EH (cell line): ENCODE measurements at places on chromosomes 3 and 15.

DNA sequence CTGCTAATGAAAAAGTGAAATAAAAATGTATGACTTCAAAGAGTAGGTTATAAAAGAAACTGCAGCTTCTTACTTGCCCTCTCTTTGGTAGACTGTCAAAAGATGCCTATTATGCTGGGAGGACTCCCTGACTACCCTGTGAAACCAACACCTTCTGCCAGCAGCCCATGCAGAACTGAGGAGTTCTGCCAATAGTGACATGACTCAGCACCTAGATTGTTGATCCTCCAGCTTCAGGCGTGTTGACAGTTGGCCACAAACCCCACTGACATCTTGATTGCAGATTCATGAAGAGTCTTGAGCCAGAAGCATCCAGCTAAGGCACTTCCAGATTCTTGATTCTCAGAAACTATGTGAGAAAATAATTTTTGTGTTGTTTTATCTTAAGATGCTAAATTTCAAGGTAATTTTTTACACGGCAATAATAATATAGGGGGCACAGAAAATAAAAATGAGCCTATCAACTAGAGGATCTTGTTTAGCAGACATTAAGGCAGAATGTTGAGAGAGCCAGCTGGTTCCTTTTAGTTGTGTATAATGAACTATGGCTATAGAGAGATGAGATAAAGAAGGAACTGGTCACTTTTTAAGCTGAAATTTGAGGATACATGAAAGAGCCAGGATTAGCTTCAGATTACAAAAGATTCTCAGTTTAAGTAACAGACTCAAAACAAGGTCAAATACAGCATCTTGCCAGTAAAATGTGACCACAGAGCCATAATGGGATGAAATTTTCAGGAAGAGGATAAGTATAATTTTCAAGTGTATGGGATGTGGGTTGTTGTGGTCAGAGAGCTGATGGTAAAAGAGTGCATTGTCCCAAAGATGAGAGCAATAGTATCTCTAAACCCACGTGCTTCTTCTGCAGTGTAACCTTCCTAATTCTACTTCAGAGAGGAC is 588.7 kb upstream of the CBLB start:
- DNase-seq, result peak; percentile 91

- no peak for DNase-seq
These were observed 218.1 kb downstream of the CLSTN2 start for GRCh38 chr3:140152851-140153639.

GRCh38 chr15:70560617-70561328 is 202.6 kb downstream of the UACA start:
- DNase-seq, result no peak

DNA sequence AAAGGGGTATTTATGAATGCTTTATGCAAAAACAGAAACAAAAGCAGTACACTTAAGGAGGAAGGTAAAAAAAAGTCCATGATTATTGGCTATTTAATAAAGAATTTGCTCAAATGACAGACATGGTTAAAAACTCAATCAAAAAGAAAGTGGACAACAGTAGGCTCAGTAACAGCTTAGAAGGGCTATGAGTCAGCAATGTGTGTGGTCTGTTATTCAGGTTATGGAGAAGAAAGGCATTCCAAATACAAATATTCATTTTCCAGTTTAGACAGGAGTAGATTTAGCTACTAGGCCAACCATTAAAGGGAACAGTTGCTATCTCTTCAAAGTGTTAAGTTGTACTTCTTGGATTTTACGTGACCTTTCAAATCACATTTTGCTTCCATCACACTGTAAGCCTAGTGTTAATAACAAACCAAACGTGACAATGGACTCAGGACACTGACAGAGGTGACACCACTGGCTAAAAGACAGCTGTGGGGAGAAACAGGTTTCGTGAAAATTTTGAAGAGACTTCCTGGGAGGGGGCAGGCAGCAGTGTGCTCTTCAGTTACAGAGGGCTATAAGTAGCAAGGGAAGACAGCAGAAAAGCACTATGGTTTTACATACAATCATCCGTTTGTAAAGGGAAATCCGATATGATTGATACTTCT is 41.7 kb upstream of the MYO5C start:
- DNase-seq, result peak; percentile 76

- no peak for DNase-seq
These were observed 99.8 kb upstream of the BFSP2 start for GRCh38 chr3:133300102-133300501.

DNA sequence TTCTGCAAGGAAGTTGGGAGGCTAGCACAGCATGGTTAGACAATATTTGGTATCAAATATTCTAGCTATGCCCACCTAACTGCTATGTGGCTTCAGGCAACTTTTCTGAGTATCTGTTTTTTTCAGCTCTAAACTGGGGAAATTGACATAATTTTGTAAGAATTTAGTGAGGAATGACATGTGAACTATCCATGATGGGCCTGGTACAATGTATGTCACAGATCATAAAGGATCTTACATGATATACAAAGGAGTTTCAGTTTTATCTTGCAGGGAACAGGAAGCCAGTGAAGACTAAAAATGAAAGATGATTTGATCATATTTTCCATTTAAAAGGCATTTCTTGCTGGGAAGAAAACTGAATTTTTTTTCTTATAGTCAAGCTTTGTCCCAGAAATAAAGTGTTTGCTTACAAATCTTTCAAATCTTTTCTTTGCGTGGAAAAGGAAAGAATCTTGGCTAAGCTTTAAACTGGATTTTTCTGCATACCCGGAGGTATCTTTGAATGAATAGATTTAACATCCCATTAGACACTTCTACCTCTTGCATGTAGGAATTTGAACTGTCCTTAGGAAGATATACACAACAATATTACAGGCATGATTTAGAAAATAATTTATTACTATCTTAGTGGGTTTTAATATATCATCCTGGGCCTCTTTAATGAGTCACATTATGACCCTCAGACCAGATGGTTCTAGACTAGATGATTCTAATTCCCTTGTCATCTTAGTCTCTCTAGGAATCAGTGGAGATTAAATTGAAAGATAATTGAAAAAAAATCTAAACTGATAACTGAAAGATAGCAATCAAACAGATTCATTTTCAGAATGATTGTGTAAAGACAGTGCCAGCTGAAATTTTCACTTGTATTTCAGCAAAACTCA is 436.0 kb upstream of the THBS1 start:
- DNase-seq, result no peak

- DNase-seq, result no peak
These were observed 45.4 kb upstream of the MTMR10 start for GRCh38 chr15:31036783-31037182.

DNA sequence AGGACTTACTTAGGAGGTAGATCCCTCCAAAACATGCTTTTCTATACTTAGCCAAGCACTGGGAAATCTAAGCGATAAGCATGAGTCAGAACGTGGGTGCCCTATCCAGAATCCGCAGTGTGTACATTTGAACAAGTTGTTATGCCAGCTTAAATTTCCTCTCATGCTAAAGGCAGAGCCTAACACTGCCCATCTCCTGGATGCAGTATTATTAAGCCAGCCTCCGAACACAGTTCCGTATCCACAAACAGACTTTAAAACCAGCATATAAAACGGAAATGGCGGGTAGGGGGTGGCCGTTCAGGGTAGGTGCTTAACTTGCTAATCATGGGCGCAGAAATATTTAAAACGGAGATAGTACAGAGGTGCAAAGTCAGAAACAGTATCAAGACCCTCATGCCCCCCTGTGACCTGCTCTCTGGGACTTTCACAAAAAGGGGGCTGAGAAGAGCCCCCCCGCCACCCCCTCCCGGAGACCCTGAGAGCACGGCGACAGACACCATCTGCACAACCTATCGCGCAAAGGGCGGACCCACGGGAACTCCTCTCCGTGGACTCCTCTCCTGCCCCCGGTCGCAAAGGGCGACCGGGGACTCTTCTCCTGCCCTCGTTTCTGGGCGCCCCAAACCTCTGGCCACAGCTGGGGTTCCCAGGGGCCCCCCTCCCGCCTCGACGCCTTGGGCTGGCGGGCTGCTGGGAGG is 889 bp upstream of the LRRIQ4 start:
- peak; percentile 81 for DNase-seq

DNA sequence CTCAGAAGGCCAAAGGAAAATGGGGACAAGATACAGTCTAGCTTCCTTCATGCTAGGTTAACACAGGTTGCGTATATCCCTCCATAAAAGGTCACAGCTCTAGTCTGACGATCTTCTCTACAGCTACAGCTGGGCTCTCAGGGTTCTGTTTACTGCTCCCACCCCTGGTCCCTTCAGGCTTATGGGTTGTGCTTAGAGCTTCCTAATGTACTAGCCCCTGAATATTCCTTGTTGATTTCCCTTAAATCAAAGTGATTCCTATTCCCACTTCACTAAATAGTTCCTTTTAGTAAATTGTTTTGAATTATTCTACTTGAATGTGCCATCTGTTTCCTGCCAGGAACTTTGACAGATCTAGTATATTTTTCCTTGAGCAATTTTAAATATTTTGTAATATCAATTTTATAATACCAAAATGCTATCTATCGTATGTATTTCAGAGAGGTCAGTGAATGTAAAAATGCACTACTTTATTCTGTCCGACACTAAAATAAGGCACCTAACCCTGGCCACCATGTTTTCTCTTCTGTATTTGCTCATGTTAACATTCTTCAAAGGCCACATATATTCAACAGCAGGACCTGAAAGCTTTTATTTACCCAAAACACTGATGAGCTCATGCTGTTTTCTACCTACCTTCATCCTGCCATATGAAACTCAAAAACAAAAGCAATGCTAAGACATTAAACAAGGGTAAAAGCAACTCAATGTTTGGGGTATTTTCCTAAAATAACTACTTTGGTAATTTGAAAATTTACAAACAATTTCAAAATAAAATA is 92.8 kb upstream of the TGFBR2 start:
- DNase-seq, result no peak

- peak; percentile 6 for DNase-seq
These were observed 1.4 kb downstream of the U2SURP start for GRCh38 chr3:143002727-143003126.

DNA sequence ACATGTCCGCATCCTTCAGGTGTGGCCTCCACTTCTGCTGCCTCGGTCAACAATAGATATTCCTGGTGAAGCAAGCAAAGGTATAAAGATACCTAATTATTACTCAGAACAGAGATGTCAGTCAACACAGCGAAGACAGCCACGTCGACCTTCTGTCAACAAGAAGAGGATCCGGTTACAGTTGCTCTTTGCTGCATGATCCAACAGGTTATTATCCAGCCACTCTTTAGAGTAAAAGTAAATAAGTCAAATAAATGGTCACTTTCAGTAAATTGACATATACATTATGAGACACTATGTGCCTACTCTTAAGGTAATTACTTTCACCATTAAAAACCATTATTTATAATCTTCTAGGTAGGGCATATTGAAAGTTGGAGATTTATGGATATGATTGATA is 356.8 kb upstream of the ATP11B start:
- no peak for DNase-seq

DNA sequence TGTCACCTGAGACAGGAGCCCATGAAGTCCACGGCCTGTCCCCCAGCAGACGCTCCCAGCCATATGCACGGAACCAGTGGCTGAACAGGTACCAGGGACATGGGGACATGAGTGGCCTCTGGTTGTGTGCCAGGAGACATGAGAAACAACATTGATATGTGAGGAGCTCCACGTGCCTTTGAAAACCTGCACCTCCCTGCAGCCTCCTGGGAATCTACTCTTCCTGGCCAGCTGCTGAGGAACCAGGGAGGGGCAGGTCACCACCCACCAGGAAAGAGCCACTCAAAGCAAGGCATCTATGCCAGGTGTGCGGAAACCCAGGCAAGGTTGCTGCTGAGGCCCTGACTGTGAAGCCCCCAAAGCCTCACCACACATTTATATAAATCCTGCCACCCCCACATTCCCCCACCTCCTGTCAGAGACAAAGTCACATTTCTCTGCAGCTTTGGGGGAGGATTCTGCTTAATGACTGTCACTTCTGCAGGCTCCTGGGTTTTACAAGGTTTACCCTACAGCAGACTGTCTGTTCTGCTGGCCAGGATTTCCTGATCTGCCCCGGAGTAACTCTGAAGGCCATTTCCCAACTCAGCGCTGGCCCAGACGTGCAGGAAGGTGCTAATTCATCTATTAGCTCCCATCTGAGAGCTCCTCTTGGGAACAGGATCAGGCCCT is 110.8 kb downstream of the ADCY5 start:
- no peak for DNase-seq

GRCh38 chr3:182818296-182818978 is 25.1 kb downstream of the ATP11B start:
- no peak for DNase-seq
